Activated naive CD4-positive, alpha-beta T cell treated with anti-CD3 and anti-CD28 coated beads for 36 hours (primary cell): ENCODE measurements at places on chromosomes 1 and 21.

DNA sequence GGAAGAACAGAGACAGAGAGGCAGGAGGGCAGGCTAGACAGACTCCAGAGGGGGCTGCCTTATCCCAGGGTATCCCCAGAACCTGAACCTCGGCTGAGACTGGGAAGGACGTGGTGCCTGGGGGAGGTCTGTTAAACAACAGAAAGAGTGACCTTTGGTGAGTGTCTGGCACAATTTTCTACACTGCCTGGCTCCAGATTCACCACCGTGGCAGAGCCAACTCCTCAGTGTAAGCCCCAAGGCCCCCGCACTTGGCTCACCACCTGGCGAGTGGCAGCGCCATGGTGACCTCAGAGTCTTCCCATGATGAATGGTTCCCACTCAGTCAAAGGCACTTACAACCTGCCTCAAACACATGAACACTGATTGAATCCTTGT, 6.5 kb downstream of the RD3 start:
- DNase-seq, result no peak

- no peak for DNase-seq
These were observed 129.5 kb upstream of the ERRFI1 start for GRCh38 chr1:8155528-8156186.

DNA sequence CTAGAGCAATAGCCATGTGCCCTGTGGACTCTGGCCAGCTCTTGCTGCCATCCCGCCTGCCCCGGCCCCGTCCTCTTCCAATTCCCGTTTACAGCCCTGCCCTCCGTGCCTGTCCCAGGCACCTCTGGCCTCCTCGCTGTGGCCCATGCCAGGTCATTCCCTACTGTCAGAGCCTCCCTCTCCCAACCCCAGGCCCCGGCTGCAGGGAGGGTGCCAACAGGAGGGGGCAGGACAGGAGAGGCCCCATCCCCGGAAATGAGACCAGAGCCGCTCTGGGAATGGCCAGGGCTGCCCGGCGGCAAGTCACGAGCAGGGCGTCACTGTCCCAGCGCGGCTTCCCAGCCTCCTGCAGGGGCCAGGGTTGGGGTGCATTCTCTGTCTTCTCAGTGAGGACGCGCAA, 23.5 kb upstream of the TSPEAR start:
- DNase-seq, result no peak

GRCh38 chr21:34858559-34858958, 189.8 kb downstream of the CLIC6 start:
- no peak for DNase-seq

DNA sequence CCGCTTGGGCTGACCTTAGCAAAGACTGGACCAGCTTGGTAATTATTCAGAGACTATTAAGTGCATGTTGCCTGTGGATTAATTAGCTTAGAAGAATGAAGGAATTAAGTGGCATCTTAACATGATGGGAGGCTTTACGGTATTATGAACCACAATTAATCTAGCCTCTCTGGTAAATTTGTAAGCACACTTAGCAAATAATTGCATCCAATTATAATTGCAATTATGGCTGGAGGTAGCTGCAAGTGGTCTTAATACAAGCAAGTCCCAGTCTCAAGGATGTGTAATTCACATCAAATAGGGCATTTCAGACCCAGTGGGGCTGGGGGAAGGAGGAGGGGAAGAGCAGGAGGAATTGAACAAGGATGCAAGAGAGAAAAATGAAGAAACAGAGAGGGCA, 151.6 kb downstream of the CNIH3 start:
- DNase-seq, result no peak

DNA sequence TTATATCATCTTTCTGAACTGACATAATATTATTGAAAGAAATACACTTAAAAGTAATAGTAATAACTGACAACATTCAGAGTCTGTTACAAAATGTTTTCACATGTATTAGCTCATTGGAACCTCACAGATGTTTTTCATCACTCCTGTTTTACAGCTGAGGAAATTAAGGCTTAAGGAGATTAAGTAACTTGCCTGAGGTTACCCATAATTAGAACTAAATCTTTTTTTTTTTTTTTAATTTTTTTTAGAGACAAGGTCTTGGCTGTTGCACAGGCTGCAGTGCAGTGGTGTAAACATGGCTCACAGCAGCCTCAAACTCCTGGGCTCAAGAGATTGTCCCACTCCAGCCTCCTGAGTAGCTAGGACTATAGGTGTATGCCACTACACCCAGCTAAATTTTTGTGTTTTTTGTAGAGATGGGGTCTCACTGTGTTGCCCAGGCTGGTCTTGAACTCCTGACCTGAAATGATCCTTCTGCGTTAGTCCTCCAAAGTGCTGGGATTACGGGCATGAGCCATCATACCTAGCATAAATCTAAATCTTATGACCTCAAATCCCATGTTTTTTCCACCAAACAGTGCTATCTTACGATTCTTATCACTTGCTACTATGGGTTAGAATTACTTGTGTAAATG, 64.7 kb upstream of the MACF1 start:
- DNase-seq, result no peak

- DNase-seq, result no peak
These were observed 116.9 kb upstream of the KCNK1 start for GRCh38 chr1:233496993-233497392.

DNA sequence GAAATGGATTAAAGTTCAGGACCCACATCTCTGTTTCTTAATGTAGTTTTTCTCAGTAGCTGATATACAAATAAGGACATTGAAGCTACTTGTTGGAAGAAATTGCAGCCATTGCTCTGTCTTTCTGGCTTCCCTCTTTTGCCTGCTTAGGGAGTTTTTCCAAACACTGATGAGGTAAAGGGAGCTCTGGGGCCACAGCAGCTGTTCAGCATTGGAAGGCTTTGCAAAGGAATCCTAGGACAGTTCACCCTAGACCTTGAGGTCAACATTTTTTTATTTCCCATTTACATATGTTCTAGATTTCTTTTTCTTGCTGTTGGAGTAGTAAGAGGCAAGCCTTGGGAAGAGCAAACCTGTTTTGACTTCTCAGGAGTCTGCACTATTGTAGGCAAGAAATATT, 126.9 kb upstream of the PLPPR5 start:
- no peak for DNase-seq

DNA sequence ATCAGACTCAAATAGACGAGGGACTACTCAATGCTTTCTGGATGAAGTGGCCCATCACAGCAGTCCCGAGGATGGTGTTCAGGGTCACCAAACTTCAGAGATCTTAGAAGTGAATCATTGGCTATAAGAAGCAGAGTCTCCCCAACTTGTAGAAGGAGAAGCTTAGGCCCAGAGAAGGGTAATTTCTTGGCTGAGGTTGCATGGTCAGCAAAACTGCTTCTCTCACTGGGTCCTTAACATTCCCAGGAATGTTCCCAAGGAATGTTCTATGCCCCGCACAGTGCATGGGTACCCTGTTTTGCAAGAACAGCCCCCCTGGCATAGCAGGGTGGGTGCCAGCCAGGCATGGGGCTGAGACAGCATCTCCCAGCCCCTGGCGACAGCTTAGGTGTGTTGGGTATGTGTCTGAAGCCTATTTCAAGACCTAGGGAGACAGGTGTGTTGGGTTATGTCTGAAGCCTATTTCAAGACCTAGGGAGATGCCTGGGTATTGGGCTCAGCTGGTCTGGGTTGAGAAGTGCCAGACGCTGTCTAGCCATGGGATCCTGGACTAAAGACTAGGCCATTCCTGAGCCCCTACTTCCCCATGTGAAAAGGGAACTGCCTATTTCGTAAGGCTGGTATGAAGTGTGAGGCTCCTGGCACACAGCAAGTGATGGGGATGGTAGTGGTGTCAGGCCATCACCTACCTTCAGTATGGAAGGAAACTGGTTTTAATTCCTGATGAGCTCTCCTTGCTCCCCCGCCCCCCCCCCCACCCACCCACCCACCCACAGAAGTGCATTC, 26.1 kb downstream of the PADI6 start:
- no peak for DNase-seq
